ENCODE measurements at places on chromosomes 7 and 10.
A peak's percentile ranks its signal among the peaks of the same experiment; 100 is the strongest.

GRCh38 chr7:22992874-22993840 is 20.8 kb downstream of the HYCC1 start:
- no peak for DNase-seq

DNA sequence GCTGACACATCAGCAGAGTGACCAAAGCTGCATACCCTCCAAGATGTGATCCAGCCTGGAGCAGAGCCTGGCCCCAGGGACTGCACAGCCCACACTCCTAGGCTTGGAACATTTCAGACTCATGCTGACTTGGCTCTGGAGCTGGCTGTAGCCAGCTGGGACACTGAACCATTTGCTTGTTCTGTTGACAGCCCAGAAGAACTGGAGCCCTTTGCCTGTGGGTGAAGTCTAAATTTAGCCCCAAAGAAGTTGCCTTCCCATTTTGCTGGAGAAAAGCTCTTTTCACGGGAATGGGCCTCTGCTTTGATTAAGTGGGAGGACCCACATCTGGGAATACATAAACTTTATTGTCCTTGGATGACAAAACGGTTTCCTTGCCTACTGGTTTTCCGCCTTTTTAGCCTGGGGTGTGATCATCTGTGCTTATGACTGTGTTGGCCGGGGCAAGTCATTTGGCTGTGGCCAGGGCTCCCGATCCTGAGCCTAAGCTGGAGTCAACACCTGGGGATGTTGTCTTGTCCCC is 186.2 kb upstream of the BMPER start:
- peak; percentile 97 for DNase-seq

GRCh38 chr10:79038104-79038840 is 30.5 kb upstream of the ZMIZ1 start:
- DNase-seq, result no peak

GRCh38 chr7:30974605-30975255 is 11.0 kb downstream of the GHRHR start:
- DNase-seq, result no peak

- peak; percentile 59 for DNase-seq
These were observed 47.5 kb downstream of the FAM53B start for GRCh38 chr10:124696446-124697392.

- DNase-seq, result no peak
These were observed 261.2 kb downstream of the GLI3 start for GRCh38 chr7:41975849-41976248.

GRCh38 chr7:155845226-155845625 is 33.0 kb upstream of the SHH start:
- DNase-seq, result no peak

DNA sequence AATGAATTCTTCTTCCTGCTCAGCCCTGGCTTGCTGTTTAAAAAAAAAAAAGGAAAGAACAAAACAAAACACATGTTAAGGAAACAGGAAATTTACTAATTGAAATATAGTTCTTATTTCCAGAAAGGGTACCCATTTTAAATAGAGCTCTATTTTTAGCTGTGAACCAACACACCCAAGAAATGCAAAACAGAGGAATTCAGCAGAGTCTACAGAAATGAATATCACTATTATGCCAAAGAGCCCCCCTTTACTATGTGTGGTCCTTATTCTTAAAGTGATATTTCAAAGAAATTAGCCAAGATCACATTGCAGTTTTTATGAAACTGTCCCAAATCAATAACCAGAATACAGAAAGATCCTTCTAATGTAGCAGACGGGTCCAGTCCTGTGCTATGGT is 53.7 kb downstream of the CCDC6 start:
- DNase-seq, result no peak

- no peak for DNase-seq
These were observed 55.5 kb upstream of the SLC25A13 start for GRCh38 chr7:96377399-96377798.

DNA sequence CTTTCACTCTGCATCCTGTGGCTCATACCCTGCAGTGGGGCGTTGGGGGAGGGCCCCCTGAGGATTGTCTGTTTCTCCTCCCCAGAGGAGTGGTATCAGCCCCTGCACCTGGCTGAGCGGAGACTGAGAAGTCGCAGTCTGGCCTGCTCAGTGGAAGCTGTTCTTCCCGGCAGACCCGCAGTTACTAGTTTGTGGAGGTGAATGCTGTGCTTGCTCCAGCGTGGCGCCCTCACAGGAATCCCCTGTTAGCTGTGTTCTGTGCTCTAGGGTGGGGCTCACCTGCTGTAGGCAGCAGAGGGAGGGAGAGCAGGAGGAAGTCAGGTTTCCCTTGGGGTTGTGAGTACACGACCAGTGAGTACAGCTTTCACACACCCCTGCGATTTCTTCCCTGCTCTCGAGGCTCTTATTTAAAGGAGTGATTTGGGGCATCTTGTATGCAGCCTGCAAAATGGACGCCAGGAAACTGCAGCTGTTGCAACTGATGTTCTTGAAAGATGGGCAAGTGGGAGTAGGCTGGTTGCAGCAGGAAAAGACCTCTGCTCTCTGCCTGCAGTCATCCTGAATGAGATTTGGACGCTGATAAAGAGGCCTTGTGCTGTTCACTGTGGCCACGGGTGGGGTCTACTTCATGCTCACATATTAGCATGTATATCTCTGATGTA is 66.4 kb downstream of the HK1 start:
- DNase-seq, result no peak

- no peak for DNase-seq
These were observed 176.0 kb upstream of the SVIL start for GRCh38 chr10:29810816-29811215.

DNA sequence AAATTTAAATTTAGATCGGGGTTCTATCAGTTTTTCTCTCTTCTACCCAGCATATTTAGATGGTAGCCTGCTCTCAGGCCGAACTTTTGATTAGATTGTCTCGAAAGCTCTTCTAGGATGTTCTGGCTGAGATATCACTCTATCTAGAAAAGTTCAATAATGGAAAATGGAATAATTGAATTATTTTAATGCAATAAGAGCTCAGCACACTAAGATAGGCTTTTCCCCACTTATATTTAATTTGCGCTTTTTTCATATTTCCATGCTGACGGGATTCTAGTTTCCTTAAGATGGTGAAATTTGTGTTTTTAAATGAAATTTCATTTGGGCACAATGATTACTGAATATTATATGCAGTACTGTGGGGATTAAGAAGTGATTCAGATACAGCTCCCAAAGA is 73.7 kb downstream of the PIK3CG start:
- DNase-seq, result no peak

DNA sequence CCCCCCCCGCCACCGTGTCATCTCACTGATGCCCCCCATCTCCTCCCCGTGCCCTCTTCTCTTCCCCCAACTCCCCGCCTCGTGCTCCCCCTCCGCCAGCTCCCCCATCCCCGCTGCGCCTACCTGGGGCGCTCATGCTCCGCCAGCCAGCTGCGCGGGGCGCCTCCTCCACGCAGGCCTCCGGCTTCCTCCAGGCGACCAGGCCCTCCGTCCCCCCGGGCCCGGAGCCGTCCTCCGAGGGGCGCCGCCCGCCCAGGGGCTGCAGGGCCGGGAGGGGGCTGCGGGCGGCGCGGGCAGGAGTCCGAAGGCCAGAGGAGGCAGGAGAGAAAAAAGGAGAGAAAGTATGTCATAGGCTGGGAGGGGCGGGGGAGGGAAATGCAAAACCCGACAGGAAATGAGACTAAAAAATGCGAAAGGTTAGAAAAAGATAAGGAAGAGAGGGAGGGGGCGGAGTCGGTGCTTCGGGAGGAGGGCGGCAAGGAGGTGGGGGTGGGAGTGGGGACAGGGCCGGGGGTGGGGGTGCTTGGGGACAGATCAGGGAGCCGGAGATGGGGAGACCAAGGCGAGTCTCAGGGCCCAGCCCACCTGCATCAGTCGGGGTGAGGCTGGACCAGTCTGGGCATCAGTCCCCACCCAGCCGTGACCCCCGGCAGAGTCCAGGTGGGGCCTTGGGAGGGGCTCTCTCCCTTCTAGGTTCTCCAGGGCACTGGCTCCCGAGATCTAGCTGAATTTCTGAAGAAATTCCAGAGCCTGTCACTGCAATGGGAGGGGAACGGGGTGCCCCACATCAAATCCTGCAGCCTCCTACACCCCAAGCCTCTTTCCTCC is at the start of gene CARD11:
Gene CARD11 (minus strand): TSS at position 324 of the 828 bp plus-strand sequence. CDS start 85,361 bp downstream, outside the sequence.
- DNase-seq, result no peak

DNA sequence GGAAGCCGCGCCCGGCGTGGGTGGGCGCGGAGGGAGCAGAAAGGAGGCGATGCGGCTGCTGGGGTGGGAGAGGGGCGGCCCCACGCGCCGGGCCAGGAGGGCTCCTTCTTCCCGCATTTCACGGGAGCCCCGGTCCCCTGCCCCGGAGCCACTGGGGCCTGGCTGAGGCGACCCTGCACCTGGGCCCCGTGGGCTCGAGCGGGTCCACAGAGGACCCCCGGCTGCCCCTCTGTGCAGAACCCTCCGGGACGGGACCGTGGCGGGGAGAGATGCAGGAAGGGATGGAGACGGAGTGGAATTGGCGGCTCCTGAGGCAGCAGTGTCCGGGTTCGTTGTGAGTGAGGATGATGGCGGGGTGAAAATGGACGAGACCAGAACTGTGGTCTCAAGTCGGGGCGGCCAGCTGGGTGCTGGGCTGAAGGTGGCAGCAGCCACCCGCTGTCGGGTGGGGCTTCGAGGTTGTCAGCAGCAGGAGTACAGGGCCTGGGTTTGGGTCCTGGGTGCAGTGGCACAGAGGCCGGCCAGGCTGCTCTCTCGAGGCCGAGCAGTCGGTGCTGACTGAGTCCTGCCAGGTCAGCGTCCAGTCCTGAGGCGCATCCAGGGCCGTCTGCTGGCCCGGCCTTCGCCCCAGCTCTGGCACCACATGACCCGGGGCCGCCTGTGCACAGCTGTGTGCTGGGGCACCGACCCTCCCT is 80.4 kb downstream of the VIPR2 start:
- no peak for DNase-seq

GRCh38 chr10:98790817-98791216 is 344.1 kb upstream of the HPS1 start:
- peak; percentile 28 for DNase-seq

DNA sequence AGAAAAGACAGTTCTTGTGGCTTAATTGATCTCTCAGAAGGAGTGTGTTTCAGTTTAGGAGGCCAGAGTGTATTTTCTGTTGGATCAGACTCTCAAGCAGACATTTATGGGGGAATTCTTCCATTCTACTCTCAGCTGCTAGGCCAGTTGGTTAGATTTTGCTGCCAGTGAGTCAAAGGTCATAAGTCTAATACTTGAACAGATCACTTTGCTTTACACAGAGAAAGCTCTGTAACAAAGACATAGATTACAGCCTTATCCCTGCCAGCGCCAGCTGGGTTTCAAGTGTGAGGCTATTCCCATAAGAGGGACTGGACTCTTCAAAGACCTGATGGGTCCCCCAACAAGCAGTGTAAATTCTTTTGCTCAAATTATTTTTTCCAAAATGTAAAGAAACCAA is 145.6 kb upstream of the SEMA3C start:
- no peak for DNase-seq

- DNase-seq, result no peak
These were observed 322.8 kb upstream of the GRM3 start for GRCh38 chr7:86320889-86321288.

DNA sequence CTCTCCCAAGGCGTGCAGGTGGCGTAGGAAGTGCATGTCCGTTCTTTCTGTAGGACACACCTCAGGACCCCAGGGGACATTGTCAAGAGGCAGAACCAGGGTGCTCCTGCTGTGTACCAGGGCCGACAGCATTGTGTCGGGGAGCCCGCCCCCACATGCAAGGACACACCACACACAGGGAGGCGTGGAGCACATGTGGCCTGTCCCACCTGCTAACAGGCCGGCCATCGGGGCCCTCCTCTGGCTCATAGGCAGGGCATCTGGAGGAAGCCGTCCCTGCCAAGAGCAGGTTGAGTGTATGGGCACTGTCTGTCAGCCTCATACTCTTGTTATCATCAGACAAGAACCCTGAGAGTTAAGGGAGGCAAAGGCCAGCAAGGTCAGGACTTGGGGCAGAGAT is 12.7 kb downstream of the RET start:
- no peak for DNase-seq

- no peak for DNase-seq
These were observed 1085.5 kb downstream of the SORCS1 start for GRCh38 chr10:106078895-106079576.

- DNase-seq, result no peak
These were observed 89.0 kb downstream of the UNCX start for GRCh38 chr7:1321411-1322239.

DNA sequence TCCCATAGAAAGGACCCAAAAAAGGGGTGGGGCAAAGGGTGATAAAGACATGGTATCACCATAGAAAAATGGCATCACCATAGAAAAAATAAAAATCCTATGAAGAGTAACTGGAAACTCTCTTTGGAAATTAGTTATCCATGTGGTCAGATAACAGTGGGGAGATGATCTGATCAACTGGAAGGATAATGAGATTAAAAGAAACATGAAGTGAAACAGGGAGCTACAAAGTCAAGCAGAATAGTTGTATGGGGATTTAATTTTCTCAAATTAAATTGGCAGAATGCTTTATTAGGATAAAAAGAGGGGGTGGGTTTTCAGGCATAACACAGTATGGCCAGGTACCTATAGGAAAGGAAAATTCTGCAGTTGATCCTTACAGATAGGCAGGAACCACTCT is 111.2 kb downstream of the WNT2 start:
- no peak for DNase-seq

DNA sequence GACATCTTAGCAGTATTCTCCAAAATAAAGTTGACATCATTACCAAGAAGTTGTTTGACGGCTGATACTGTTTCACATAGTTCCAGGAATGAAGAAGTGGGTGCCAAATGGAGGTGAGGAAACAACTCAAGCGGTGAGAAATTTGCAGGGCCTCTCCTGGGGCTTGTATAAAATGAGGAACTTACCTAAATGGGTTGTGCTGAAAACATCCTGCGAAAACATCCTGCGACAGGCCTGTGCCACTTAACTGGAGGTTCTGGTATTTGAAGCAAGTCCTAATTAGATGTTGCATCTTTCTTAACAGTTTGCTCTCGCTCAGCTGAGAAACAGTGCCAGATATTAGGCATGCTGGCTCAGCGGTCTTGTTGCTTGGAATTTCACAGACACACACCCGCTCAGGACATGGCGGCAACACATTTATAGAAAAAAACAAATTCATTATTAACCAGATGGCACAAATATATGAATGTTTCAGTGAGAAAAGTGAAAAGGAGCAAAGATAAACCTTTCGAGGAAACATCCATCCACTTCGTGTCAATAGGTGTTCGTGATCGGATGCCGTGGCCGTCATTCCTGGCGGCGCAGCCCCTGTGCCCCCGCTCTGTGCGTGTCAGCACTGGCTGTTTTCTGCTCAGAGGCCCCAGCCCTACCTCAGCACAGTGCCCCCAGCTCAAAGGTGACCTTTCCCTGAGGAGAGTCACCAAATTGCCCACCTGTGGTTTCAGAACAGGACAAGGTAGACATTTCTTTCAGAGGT is 48.1 kb downstream of the CDC123 start:
- DNase-seq, result no peak

GRCh38 chr10:47276071-47276470 is 23.9 kb upstream of the GDF10 start:
- DNase-seq, result no peak
